Inflammatory macrophage treated with lipopolysaccharide for 1 hour (primary cell): ENCODE measurements at places on chromosomes 2 and 18.
A peak's percentile ranks its signal among the peaks of the same experiment; 100 is the strongest.

DNA sequence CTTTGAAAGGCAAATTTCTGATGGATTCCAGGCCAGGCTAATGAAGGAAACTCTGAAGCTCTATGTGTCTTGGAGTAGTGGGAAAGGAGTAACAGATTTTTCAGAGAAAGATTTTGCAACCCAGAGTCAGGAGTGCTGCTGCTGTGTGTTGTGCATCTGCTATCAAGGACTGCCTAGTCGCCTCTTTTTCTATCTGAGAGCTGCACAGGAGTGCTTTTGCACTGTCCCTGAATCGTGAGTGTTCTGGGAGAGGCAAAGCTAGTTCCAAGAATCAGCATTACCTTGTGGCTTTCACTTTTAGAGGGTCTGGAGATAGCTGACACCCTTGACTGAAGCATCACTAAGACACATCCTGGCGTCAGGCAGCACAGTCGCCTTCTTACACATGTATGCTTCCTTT, 336.4 kb downstream of the PARD3B start:
- DNase-seq, result no peak

DNA sequence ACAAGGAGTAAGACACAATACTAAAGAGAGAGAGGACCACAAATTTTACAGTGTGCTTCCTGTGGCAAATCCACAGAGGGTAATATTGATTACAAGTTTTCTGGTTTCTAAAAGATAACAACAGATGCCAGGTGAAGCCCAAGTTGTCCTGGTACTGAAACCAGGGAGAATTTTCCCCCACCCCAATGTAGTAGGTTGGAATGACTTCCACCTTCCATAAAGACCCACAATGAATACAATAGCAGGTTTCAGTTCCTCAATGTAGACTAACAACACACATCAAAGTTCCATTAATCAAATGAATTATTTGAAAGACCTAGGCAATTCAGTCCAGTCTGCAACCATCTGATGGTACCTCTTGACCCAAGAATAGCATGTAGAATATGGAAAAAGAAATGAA, 44.0 kb upstream of the TMEM247 start:
- peak; percentile 5 for DNase-seq

- no peak for DNase-seq
Observed at GRCh38 chr2:22957446-22957845, 427.5 kb upstream of the KLHL29 start.

DNA sequence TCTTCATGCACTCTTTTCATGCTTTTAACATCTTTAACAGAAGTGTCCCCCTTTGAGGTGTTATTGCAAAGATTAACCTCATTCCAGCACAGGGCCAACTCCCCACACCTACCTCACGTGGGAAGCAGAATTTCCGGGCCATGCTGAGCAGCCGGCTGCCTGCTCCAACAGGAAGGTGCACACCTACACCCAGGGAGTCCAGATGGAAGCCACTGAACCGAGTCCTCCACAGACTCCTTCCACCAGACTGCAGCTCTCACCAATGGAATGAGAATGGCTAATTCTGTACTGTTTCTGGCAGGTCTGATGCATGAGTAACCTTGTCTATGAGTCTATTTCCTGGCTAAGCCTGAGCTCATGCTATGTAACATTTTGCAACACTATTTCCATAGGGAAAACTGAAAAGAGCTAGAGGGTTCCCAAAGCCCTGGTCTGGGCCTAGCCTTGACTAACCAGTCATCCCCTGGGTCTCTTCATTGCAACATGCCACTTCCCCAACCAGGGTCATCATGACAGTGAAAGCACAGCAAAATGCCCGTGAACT, 11.0 kb downstream of the ERFE start:
- peak; percentile 35 for DNase-seq

DNA sequence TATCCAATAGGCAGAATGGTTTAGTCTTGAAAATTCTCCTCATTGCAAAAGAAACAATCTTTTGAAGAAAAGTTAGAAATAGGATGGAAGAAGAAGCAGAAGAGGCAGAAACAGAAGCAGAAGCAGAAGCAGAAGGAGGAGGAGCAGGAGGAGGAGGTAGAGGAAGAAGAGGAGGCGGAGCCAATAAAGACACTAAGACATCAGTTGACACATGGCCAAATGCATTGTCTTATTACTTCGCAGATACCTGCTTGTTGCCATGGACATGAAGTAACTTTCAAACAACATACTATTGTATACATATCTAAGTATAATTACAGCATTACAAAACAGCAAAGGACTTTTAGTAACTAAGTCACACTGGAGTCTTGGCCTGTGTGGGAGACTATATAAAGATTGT, 606.3 kb downstream of the METTL4 start:
- DNase-seq, result no peak

DNA sequence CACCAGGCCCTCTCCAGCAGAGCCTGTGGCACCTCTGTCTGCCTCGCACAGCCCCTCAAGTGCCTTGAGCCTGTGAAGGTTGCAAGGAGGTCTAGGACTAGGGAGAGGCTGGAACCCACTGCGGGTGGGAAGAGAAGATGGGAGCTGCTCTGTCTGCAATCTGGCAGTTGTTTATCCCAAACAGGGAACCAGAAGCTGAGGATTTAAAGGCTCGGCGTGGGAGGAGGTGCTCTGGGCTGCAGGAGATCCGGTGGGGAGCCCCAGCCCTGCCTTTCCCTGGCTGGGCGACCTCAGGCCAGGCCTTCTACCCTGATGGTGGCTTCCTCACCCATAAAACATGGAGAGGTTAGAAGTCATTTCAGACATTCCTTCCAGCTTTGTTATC, 174.1 kb downstream of the SMAD7 start:
- peak; percentile 57 for DNase-seq

DNA sequence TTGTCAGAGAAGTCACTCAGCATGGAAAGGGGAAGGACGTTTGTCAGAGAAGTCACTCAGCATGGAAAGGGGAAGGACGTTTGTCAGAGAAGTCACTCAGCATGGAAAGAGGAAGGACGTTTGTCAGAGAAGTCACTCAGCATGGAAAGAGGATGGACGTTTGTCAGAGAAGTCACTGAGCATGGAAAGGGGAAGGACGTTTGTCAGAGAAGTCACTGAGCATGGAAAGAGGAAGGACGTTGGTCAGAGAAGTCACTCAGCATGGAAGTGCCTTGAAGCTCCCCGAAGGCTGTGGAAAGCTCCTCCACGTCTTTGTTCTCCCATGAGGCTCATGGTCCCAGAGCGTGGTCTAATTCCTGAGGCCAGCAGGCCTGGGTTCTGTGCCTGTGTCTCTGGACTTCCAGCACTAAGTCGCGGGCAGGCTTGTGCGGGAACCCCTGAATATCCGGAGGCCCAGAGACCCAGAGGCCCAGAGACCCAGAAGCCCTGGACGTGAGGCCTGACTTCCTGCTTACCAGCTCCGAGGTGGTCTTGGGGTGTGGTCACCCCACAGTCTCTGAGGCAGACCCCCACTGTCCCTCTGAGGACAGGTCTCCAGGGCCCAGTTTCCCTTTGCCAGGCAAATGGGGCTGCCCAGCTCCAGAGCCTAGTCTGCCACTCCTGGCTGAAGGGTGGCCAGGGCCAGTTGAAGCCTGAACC, 70.4 kb upstream of the TWIST2 start:
- peak; percentile 2 for DNase-seq

GRCh38 chr2:217203086-217203485, 343.2 kb upstream of the TNP1 start:
- no peak for DNase-seq

- DNase-seq, result no peak
Observed at GRCh38 chr18:13617826-13618515, 108.4 kb downstream of the FAM210A start.

DNA sequence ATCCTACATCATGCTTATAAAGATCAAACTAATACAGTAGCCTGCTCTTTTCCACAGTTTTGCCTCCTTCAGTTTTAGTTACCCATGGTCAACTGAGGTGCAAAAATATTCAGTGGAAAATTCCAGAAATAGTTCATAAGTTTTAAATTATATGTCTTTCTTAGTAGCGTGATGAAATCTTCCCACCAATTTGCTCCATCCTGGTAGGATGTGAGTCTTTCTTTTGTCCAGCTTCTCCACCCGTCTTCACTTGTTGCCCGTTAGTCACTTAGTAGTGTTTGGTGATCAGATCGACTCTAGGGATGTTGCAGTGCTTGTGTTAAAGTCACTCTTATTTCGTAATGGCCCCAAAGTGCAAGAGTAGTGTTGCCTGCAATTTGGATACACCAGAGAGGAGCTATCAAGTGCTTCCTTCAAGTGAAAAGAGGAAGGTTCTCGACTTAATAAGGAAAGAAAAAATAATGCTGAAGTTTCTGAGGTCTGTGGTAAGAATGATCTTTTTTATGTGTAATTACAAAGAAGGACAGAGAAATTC, 57.0 kb downstream of the CEP192 start:
- peak; percentile 66 for DNase-seq

GRCh38 chr18:48790869-48791635, 159.7 kb downstream of the SMAD7 start:
- DNase-seq, result no peak

GRCh38 chr18:39825485-39826150, 2129.4 kb upstream of the PIK3C3 start:
- no peak for DNase-seq

DNA sequence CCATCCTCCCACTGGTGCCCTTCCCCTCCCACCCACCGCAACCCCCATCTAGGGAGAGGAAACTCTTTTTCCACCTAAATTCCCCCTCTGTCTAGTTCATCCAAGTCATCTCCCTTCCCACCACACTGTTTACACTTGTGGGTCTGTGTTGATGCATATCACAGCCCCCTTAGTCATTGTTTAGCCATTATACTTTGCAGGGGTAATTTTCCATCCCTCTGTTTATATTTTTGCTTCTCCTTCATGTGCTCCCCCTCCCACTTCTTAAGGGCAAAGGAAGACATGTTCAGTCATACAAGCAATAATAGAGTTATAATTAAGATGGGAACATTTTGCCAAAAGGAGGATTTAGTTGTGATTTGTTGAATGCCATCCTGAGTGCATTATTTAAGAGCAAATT, 187.8 kb upstream of the TNP1 start:
- DNase-seq, result no peak

DNA sequence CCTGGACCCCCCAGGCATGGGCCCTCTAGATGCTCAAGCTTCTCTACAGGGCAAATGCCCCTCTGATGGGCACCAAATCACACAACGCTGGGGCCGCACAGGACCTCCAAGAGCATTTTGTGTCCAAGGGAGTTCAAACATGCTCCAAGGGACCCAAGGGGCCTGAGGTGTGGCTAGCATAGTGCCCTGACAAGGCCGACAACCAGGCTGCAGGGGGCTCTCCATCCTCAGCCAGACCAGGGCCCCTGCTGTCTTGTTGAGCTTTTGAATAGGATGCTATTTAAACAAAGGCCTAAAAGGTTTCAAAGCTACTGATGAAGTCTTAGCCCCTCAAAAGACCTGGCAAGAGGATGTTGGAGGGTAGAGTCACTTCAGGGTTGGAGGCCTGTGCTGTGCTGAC, 33.1 kb downstream of the EN1 start:
- DNase-seq, result no peak

- no peak for DNase-seq
Observed at GRCh38 chr2:183995632-183996031, 602.7 kb upstream of the ZNF804A start.

- no peak for DNase-seq
Observed at GRCh38 chr2:95074663-95075439, 46.8 kb downstream of the MRPS5 start.

- DNase-seq, result peak; percentile 11
Observed at GRCh38 chr18:70387027-70387426, 98.2 kb downstream of the SOCS6 start.
